ENCODE measurements at places on chromosomes 2 and 18.

DNA sequence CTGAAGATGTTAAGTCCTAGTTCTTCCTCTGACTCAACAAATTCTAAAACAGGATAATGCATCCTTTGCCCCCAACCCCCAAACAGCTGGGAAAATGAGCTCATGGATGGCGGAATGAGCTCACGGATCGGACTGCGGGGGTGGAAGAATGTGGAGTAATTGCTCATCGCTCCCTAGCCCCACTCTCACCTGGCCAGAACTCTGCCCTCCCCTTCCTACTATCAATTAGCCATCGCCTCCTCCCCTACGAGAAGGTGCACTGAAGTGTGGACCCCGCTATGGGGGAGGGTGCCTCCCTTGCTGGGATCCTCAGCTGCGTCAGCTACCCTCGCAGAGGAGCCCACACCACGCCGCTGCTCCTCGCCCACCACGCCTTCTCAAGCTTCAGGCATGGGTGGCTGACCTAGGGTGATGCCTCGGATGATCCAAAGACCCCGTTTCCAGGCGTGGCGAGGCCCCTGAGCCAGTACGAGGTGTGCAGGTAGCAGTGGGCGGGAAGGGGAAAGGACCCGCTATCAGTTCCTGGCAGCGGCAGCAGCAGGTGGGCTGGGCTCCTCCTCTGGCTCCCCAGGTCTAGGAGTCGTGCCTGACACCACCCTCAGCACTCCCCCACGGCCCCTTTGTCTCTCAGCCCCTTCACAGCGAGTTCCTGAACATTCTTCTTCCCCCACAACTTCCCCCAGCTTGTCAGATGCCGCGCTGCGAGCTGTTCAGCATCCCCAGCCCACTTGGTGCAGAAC is 82.1 kb upstream of the POMC start:
- DNase-seq, result no peak

GRCh38 chr2:105536175-105536574 is 137.3 kb upstream of the FHL2 start:
- DNase-seq, result no peak

DNA sequence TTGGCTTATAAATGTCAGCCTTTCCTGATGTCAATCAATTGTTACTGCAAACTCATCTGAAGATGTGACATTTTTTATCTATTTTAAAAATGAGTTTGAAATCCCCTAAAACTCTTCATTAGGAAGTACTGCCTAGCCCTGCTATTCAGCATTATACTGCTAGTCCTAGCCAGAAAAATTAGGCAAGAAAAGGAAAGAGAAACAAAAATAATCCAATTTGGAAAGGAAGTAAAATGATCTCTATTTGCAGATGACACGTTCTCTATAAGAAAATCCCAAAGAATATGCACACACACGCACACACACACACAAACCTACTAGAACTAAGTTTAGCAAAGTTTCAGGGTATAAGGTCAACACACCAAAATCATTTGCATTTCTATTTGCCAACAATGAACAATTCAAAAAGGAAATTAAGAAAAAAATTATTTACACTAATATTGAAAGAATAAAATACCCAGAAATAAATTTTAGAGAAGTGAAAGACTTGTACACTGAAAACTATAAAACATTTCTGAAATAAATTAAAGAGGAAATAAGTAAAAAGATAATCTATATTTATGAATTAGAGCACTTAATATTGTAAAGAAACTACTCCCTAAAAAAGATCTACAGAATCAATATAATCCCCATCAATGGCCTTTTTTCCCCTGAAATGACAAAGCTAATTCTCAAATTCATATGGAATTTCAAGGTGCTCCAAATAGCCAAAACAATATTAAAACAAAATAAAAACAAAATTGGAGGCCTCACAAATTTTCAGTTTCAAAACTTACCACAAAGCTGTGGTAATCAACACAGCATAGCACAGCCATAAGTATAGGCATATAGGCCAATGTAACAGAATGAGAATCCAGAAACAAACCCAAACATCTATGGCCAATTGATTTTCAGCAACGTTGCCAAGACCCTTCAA is 433.7 kb upstream of the TRIB2 start:
- DNase-seq, result no peak

DNA sequence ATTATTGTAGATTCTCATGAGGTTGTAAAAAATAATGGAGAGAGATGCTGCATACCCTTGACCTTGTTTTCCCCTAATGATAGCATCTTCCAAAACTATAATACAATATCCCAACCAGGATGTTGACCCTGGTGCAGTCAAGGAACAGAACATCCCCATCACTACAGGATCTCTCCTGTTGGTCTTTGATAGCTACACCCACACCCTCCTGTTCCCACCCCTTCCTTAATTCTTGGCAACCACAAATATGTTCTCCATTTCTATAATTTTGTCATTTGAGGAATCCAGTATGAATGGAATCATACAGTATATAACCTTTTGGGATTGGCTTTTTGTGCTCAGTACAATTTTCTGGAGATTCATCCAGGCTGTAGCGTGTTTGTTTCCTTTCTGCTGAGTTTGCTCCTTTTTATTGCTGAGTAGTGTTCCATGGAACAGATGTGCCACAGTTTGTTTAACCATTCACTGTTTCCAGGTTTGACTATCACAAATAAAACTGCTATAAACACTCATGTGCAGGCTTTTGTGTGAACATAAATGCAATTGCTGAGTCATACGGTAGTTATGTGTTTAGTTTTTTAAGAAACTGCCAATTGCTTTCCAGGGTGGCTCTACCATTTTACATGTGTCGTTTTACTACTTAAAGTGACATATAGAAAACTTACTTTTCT is 22.2 kb downstream of the MCFD2 start:
- no peak for DNase-seq

- DNase-seq, result no peak
These were observed 61.4 kb upstream of the MSTN start for GRCh38 chr2:190123956-190124355.

DNA sequence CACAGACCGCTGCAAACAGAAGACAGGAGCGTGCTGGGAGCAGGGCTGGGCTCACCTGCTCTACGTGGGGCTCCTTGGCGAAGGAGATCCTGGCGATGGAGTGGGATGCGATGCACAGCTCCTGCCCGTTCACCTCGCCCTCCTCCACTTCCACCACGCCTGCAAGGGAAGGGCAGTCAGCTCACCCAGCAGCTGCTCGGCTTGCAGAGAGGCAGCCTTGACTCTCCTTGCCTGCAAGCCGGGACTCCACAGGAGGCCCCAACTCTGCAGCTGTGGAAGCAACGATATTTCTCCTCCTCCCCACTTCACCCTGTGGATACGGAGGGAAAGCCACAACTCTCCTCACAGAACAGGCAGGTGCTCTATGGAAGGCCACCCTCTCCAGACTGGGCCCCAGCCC is 35.1 kb downstream of the THAP4 start:
- no peak for DNase-seq

DNA sequence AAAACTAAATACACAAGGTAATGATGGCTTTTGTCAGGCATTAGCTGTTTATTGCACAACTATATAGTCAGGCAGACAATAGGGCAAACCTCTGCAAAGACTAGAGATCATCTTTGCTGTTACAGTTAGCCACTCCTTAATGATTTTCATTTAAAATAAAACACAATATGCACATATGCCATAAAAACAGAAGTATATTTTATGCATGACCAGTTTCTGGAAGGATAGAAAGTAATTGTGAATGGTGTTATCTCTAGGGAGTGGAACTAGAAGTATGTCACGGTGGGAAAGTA is 102.0 kb downstream of the CHN1 start:
- DNase-seq, result no peak

- DNase-seq, result no peak
These were observed 74.1 kb downstream of the GALR1 start for GRCh38 chr18:77323640-77324299.

GRCh38 chr2:119323459-119323858 is 43.2 kb downstream of the C2orf76 start:
- DNase-seq, result no peak

DNA sequence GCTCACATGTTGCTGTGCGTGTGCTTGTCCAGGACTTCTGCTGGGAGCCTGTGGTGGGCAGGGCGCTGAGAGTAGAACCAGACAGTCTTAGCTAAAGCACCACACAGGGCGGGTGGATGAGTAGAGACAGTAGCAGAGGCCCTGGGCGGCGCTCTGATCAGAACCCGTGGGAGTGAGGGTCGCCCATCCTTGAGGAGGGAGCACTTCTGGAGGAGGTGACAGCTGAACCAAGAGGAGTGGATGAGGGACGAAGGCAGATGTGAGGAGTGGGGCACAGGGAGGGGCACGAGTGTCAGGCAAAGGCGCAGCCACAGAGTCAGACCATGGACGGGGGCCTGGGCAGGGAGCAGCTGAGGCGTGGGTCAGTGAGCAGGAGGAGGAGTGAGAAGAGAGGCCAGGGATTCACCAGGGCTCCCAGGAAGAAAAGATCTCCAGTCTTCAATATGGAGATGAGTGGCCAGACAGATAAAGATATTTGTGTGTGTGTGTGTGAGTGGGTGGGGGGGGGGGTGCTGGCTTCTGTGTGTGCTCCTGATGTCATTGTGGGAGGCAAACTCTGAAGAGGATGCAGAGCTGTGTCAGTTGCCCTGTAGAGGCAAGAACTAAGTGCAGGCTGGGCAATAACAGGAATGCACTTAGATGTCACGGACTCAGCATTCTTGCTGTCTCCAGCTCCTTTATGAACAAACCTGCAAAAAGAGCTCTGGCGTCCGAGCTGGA is 79.6 kb downstream of the TPO start:
- no peak for DNase-seq

GRCh38 chr2:219544567-219544966 is 739 bp downstream of the TMEM198 start:
- DNase-seq, result no peak

DNA sequence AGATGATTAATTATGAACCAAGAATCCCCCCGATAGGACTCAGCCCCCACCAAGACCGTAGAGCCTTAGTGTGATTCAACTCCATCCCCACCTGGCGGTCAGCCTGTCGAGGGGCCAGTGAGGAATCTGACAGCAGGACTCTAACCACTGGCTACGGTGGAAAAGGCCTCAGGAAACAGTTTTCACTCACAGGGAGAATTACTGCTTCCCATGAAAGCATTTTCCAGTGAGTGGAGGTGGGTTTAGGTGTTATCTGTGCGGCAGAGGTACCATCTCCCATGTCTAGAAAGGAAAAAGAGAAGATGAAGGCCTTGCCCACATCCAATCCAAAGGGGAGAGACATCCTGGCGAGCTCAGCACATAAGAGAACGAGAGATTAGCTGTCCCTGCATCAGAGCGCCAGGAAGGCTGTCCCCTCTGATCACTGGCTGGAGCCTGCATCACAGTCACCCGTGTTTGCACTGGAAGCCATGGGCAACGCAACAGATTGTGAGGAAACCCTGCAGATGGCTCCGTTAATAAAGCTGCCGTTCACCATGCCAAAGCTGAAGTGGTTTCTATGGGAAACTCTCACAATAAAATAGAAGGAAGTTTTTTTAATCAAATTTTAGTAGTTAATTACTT is 22.3 kb downstream of the COX7A2L start:
- DNase-seq, result no peak

DNA sequence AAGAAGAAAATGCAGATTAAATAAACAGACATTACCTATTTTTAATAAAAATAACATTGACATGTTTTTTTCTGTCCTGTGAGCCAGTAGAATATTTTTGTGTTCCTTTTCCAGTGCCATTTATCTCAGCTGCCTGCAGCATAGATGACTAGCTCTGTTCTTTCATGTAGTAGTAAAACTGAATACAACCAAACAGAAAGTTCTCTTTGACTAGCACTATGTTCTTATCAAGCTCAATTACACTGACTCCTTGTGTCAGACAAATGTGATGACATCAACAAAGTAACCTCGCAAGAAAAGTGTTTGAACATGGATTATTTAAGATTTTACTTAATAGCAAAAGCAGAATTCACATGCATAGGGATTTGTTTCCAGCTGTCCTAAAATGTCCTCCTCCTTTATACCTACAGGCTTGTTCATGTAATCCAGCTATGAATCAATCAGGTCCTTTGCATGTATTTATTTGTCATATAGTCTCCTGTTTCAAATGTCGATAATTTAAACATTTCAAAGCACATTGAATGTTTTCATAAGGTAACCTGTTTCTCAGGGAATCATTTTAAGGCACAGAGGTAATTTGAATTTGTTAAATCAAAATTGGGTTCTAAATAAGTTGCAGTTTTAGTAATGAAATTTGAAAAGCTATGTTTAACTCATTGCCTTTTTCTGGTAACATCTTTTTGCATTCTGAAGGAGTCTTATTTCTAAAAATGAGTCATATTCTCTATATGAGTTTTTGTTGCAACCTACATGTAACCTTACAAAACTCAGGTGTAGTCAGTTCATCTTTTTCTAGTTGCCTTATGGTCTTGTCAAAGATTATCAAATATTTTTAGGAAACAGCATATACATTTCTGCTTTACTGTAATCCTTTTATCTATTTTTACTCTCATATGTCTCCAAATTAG is 215.3 kb upstream of the GULP1 start:
- DNase-seq, result no peak

DNA sequence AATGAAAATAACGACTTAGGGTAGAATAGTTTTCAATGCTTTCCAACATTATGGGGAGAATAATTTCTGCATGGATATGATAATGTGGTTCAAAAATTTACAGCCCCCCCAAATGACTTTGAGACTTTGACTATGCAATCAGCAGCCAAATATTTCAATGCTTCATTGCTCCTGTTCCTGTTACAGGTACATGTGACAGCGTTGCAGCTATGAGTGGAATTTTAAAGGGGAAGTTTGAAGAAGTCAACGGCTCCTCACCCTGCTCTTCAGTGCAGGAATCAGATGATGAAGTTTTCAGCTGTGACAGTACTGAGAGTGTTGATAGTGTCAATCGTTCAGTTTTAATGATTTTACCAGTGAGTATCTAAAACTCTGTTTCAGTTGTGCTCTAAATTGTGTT is 25.1 kb downstream of the CSRNP3 start:
- no peak for DNase-seq

DNA sequence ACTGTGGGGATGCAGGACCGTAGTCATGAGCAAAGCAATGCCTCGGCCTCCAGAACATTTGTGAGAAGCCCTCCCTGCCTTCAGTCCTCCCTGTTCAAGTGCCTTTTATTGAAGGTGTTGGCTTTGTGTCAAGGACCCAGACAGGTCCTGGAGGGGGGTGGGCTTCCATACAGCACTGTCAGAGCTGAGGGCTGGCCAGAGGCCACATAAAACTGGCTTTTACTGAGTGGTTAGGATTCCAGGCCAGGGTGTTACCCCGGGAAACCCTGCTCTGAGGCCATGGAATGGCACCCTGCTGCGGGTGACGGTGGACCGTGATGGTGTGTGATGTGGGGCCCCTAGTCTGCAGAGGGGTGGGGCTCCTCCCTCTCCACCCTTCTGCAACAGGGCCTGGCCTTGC is 41.6 kb downstream of the TOGARAM2 start:
- no peak for DNase-seq

DNA sequence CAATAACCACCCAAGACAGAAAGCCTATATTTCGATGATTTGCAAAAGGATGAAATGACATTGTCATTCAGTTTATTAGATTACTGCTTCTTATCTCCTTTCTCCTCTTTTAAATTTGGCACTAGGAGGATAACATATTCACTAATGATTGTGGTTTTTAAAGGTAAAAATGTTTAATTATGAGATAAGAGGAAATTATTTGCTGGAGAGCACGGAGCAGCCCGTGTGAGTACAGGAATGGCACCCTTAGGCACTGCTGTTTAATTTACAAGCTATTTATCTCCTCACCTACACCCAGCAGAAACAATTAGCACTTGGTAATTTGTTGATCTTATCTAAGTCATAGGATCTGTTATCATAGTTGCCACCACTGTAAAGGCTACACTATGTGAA is 87.4 kb upstream of the SP3 start:
- no peak for DNase-seq
